ENCODE measurements at places on chromosomes 7 and 10.

GRCh38 chr10:7988989-7989388, 65.5 kb upstream of the GATA3 start:
- DNase-seq, result no peak

DNA sequence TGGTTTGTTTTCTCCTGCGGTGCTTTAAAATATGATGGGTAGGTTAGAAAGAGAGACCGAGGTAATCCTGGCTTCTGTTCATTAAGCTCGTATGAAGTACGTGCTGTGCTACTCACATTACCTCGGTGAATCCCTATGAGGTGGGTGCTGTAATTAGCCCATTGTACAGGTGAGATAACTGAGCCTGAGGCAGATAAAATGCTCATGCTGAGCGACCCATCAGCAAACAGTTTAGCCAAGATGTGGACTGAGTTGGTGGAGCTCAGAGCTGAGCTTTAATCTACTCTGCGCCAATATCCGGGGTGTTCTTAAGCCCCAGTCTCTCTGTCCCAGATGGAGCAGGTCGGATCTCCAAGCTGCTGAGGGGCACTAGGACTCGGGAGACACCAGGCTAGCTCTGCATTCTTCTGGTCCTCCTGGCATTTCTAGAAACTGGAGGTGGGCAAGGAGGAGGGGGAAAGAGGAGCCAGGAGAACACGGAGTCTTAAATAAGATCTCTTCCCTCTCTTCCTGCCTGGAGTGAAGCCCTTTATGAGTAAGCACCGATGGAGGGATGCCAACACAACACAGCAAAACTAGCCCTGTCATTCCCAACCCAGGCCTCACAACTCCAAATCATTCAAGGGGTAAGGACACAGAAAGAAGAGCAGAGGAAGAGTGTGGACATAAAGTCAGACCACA, 458.5 kb downstream of the KCNMA1 start:
- no peak for DNase-seq

GRCh38 chr10:96089670-96090462, 40.2 kb upstream of the ZNF518A start:
- DNase-seq, result peak; percentile 82

DNA sequence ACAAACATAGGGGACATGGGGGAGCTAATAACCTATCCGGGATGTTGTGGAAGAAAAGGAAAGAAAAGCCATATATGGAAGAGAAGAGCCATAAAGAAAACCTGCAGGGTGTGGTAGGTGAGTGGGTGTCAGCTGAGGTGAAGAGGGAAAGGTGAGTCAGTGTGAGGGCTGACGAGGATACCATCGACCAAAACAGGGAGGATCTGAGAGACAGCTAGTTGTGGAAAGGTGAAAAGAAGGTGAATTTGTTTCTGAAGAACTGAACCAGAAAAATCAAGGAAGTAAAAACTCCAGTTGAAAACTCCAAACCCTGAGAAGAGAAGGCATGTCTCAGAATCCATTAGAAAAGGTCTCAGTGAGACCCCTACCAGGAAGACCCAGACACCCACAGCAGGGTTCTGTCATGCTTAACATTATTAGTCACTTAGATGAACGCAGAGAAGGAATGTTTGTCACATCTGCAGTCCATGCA, 4.1 kb downstream of the BLNK start:
- DNase-seq, result no peak

- DNase-seq, result no peak
Observed at GRCh38 chr10:70425096-70425495, 16.4 kb downstream of the NODAL start.

DNA sequence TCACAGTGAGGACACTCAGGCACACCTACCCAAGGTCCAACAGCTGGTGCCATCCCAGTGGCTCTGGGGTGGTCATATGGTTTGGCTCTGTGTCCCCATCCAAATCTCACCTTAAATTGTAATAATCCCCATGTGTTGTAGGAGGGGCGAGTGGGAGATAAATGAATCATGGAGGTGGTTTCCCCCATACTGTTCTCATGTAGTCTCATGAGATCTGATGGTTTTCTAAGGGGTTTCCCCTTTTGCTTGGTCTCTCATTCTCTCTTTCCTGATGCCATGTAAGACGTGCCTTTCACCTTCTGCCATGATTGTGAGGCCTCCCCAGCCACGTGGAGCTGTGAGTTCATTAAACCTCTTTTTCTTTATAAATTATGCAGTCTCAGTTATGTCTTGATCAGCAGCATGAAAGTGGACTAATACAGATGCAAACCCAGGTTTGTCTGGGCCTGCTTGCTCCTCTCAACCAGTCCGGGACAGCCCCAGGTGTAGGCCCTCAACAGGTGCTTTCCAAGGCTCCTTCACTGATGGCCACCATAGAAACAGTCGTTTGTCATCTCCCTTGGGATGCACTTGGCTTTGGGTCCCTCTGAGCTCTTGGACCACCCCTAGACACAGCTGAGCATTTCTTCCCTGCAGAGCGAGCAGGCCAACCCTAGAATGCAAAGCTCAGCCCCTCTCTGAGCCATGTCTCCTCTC, 101.3 kb upstream of the CTBP2 start:
- no peak for DNase-seq

DNA sequence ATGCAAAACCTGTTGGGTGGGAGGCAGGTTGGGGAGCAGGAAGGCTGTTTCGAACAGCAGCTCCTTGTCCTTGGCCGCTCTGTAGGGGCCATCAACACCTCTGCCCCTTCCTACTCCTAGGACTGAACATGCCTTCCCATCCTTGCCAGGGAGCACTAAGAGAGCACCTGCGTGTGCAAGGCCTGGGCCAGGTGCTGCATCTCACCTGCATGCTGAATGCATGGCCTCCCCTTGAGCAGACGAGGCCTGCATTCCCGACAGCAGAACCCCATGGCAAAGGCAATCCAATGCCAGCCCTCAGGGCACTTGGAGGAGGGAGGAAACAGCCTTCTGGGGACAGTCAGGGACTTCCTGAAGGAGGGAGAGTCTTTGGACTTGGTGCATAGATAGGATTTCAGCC, 11.0 kb downstream of the VSIR start:
- DNase-seq, result no peak

- DNase-seq, result no peak
Observed at GRCh38 chr7:31133497-31133896, 81.4 kb downstream of the ADCYAP1R1 start.

DNA sequence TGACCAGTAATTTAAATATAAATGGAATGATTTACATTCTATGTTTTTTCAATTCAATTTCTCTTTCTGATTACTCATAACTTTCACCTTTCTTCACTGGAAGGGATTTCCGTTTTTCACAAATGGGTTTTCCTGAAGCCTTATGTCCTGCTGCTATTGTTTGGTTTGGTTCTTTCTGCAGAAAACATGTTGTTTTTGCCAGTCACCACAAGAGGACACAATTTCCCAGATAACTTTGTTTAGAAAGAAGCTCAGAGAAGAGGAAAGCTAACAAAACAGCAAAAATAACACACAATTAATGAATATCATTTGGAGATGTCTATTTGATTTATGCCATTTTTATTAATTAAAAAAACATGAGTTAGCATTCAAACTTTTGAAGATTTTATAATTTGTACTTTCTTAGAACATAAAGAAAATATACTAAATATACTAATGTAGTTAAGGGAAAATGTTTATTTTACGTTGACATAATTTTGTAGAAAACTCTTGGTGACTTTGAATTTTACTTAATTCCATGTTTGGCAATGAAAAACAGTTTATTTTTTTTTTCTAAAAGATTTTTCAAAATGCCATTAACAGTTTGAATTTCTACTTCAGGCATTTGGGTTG, 4.6 kb upstream of the TWIST1 start:
- no peak for DNase-seq

GRCh38 chr7:38452681-38453108, 178.5 kb downstream of the AMPH start:
- no peak for DNase-seq

- DNase-seq, result no peak
Observed at GRCh38 chr7:149126662-149127266, 640 bp upstream of the ZNF425 start.
